ENCODE measurements at places on chromosomes 5 and 9. TPM values are rescaled to one million over a fixed set of nuclear protein-coding genes. Genes with fewer than 3 reads are reported as not detected.

- H3K36me3 ChIP-seq = no peaks in the 10 kb centered on the region
- no peaks in the 10 kb centered on the region for H3K27me3 ChIP-seq
- DNase-seq = no peak
- H3K4me3 ChIP-seq = no peak overlapping the region
These were observed 15.7 kb upstream of the OR13C8 start for GRCh38 chr9:104553261-104553660.

DNA sequence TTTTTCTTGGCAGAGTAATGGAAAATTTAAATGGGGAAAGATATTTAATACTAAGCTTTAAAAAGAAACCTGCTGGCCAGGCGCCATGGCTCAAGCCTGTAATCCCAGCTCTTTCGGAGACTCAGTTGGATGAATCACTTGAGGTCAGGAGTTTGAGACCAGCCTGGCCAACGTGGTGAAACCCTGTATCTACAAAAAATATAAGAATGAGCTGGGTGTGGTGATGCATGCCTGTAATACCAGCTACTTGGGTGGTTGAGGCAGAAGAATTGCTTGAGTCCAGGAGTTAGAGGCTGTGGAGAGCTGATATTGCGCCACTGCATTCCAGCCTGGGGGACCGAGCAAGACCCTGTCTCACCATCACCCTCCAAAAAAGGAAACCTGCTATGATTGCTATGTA lies 32.8 kb downstream of the TUT7 start:
- H3K36me3 ChIP-seq = peaks cover 12% of the 10 kb centered on the region
- H3K4me3 ChIP-seq = no peak overlapping the region
- no peaks in the 10 kb centered on the region for H3K27me3 ChIP-seq
- no peak overlapping the region for H3K27ac ChIP-seq
- peak; percentile 77 for DNase-seq

DNA sequence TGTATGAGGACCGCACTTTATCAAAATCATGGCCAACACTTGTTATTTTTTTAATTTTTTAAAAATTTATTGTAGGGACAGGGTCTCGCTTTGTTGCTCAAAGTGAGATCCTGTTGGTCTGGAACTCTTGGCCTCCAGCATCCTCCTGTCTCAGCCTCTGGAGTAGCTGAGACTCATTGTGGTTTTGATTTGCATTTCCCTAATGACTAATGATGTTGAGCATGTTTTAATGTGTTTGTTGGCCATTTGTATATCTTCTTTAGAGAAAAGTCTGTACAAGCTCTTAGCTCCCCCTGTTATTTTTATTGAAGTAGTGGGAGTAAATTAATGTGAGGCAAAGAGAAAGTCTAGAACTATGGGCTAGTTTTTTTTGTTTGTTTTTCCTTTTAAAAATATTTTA lies 1.6 kb upstream of the RPS6 start:
- no peaks in the 10 kb centered on the region for H3K27me3 ChIP-seq
- H3K4me1 ChIP-seq = no peaks in the 10 kb centered on the region
- H3K27ac ChIP-seq = no peak overlapping the region
- DNase-seq = no peak

DNA sequence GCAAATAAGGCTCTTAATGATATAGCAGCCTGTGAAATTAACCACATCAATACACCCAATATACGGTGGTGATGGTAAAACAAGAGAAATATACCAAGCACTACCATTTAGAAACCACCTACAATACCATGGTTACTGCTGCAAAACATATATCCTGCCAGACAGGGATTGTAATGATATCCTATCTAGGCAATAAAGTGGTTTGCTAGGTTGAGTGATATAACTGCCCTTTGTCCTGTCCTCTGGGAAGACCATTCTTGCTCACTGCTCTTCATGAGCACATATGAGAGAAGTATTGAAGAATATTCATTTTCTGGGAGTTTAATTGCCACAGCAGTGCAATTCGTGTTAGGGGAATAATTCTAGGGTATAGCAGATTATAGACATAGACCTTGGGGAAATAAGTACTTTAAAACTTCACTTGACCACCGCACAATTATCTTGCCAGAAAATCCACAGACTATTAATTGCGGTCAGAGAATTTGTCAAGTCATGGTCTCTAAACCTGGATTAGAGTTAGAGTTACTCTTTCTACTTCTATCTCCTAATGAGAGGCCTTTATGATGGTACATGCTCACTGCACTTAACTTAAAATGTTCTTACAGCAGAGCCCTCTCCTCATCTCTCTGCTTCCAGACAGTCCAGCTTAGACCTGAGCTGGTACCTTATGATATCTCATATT lies 413.0 kb downstream of the ZNF608 start:
- no peak overlapping the region for H3K27ac ChIP-seq
- no peaks in the 10 kb centered on the region for H3K27me3 ChIP-seq
- DNase-seq = no peak
- no peaks in the 10 kb centered on the region for H3K36me3 ChIP-seq
- H3K4me1 ChIP-seq = no peaks in the 10 kb centered on the region

GRCh38 chr5:28862137-28862859 lies 1823.9 kb upstream of the CDH9 start:
- H3K27ac ChIP-seq = no peak overlapping the region
- no peak for DNase-seq
- no peaks in the 10 kb centered on the region for H3K27me3 ChIP-seq

DNA sequence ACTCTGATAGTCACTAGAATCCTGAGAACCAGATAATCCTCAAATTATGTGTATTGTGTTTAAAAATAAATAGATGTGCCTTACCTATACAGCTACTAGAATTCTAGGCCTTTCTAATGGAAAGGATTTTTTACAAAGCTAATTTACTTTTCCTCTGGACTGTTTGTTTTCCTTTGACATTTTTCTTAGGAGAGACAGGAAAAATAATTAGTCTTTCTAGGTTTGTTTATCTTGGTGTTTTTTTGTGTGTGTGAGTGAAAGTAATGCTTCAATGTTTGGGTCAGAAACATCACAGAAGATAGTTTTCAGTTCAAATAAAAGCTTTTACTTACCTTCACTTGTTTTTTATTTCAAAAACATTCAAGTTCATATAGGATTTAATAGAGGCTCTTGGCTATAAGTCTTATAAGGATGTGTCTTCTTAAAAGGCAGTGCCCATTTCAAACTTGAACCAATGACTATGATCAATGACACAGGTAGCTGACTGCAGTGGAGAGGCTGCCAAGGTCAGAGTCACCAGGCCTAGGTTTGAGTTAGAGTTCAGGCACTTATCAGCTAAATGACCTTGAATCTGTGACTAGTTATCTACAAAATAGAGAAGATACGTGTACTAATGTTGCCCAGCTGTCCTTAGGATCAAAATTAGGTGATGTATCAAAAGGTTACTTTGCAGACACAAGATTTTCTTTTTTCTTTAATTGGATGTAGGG lies 92.8 kb downstream of the SNCAIP start:
- no peak overlapping the region for H3K27ac ChIP-seq
- no peak for DNase-seq
- no peaks in the 10 kb centered on the region for H3K4me1 ChIP-seq
- no peaks in the 10 kb centered on the region for H3K27me3 ChIP-seq
- H3K36me3 ChIP-seq = no peaks in the 10 kb centered on the region

GRCh38 chr9:126880947-126881332 lies 20.5 kb downstream of the ZBTB34 start:
- H3K4me3 ChIP-seq = no peak overlapping the region
- no peak for DNase-seq
- H3K27me3 ChIP-seq = no peaks in the 10 kb centered on the region
- H3K36me3 ChIP-seq = no peaks in the 10 kb centered on the region
- no peaks in the 10 kb centered on the region for H3K4me1 ChIP-seq

GRCh38 chr9:128115187-128116103 lies 12.1 kb downstream of the PTGES2 start:
- H3K27me3 ChIP-seq = no peaks in the 10 kb centered on the region
- no peak overlapping the region for H3K27ac ChIP-seq
- peak; percentile 66 for DNase-seq
- no peak overlapping the region for H3K4me3 ChIP-seq
- no peaks in the 10 kb centered on the region for H3K4me1 ChIP-seq
- no peaks in the 10 kb centered on the region for H3K36me3 ChIP-seq

GRCh38 chr5:163571744-163572143 lies 66.3 kb downstream of the MAT2B start:
- H3K27ac ChIP-seq = no peak overlapping the region
- no peak for DNase-seq
- H3K27me3 ChIP-seq = no peaks in the 10 kb centered on the region
- H3K4me3 ChIP-seq = no peak overlapping the region
- H3K36me3 ChIP-seq = no peaks in the 10 kb centered on the region

DNA sequence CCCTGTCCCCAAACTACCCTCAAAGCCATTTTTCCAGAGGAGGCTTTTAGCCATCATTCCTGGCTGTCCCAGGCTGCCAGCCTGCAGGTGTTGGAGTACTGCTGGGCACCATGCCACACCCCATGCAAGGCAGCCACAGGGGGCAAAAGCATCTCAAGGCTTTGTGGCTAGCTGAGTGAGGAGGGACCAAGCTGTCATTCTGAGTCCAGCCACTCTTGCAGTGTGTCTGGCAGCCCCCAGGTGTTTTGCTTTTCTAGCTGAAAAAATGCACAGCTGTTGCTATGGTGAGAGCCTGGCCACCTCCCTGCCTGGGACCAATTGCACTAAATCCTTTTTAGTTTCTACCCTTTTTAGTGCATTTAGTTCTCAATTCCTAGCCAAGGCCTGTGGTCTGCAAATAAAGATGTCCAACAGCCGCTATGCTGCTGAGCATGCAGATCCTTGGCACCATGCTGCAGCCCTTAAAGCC lies 50.4 kb upstream of the PTGS1 start:
- H3K27ac ChIP-seq = no peak overlapping the region
- peaks cover 4% of the 10 kb centered on the region for H3K36me3 ChIP-seq
- no peak overlapping the region for H3K4me3 ChIP-seq
- H3K4me1 ChIP-seq = peaks cover 1% of the 10 kb centered on the region
- no peaks in the 10 kb centered on the region for H3K27me3 ChIP-seq
- no peak for DNase-seq

- H3K4me1 ChIP-seq = no peaks in the 10 kb centered on the region
- H3K36me3 ChIP-seq = no peaks in the 10 kb centered on the region
- no peaks in the 10 kb centered on the region for H3K27me3 ChIP-seq
- no peak for DNase-seq
- H3K27ac ChIP-seq = no peak overlapping the region
These were observed 2.5 kb downstream of the STOM start for GRCh38 chr9:121367306-121368137.

- H3K4me1 ChIP-seq = no peaks in the 10 kb centered on the region
- no peaks in the 10 kb centered on the region for H3K27me3 ChIP-seq
- no peak overlapping the region for H3K27ac ChIP-seq
- DNase-seq = no peak
- H3K36me3 ChIP-seq = peaks cover 3% of the 10 kb centered on the region
These were observed 96.1 kb downstream of the ADAMTSL1 start for GRCh38 chr9:18569941-18570630.

DNA sequence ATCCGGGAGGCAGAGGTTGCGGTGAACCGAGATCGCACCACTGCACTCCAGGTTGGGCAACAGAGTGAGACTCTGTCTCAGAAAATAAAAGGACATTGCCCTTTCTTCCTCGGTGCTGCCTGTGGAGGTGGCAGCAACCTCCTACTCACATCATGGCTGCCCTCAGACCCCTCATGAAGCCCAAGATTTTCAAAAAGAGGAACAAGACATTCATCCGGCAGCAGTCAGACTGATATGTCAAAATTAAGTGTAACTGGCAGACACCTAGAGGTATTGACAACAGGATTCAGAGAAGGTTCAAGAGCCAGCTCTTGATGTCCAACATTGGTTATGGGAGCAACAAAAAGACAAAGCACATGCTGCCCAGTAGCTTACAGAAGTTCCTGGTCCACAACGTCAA lies 12.6 kb upstream of the PAX5 start:
- no peaks in the 10 kb centered on the region for H3K27me3 ChIP-seq
- H3K4me3 ChIP-seq = no peak overlapping the region
- no peak for DNase-seq
- no peaks in the 10 kb centered on the region for H3K4me1 ChIP-seq
- H3K36me3 ChIP-seq = no peaks in the 10 kb centered on the region

GRCh38 chr9:91273853-91274552 lies 87.7 kb downstream of the AUH start:
- no peak overlapping the region for H3K4me3 ChIP-seq
- H3K4me1 ChIP-seq = peaks cover 3% of the 10 kb centered on the region
- no peak overlapping the region for H3K27ac ChIP-seq
- no peaks in the 10 kb centered on the region for H3K27me3 ChIP-seq
- no peaks in the 10 kb centered on the region for H3K36me3 ChIP-seq

GRCh38 chr5:16931334-16932110 lies 4.6 kb downstream of the MYO10 start:
- DNase-seq = no peak
- no peak overlapping the region for H3K27ac ChIP-seq
- H3K4me1 ChIP-seq = no peaks in the 10 kb centered on the region
- no peak overlapping the region for H3K4me3 ChIP-seq

DNA sequence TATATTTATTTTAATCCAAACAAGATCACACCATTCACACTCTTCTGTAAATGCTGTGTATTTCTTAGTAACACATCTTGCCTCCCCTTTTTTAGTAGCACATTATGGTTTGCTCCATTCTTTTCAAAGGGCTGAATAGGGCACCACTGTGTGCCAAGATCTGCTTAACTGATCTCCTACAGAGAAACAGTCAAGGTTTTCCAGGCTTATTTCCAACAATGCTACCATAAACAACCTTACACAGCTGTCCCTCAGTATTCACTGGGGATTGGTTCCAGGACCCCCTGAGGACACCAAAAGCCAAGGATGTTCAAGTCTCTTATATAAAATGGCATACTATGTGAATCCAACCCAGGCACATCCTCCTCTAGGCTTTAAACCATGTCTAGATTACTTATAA lies 16.5 kb downstream of the GOLM1 start:
- H3K4me3 ChIP-seq = no peak overlapping the region
- no peaks in the 10 kb centered on the region for H3K27me3 ChIP-seq
- H3K4me1 ChIP-seq = no peaks in the 10 kb centered on the region
- H3K36me3 ChIP-seq = no peaks in the 10 kb centered on the region
- DNase-seq = no peak

GRCh38 chr5:155729684-155730059 lies 597.3 kb upstream of the SGCD start:
- no peaks in the 10 kb centered on the region for H3K36me3 ChIP-seq
- no peaks in the 10 kb centered on the region for H3K27me3 ChIP-seq
- no peaks in the 10 kb centered on the region for H3K4me1 ChIP-seq
- DNase-seq = peak; percentile 73

- H3K27me3 ChIP-seq = no peaks in the 10 kb centered on the region
- no peak overlapping the region for H3K27ac ChIP-seq
- no peaks in the 10 kb centered on the region for H3K4me1 ChIP-seq
- H3K36me3 ChIP-seq = no peaks in the 10 kb centered on the region
- no peak overlapping the region for H3K4me3 ChIP-seq
- DNase-seq = no peak
These were observed 69.2 kb downstream of the SYK start for GRCh38 chr9:90870621-90871326.

DNA sequence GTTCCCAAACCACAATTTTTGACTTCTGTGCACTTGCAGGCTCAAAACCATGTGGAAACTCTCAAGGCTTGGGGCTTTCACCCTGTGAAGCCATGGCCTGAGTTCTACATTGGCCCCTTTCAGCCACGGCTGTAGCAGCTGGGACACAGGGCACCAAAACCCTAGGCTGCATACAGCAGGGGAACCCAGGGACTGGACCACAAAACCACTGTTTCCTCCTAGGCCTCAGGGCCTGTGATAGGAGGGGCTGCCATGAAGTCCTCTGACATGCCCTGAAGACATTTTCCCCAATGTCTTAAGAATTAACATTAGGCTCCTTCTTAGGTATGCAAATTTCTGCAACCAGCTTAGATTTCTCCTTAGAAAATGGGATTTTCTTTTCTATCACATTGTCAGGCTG lies 312.1 kb upstream of the TUSC1 start:
- H3K4me3 ChIP-seq = no peak overlapping the region
- no peaks in the 10 kb centered on the region for H3K36me3 ChIP-seq

The PLEKHG4B gene
- total RNA-seq = not detected

The IL13 gene
- not detected for total RNA-seq

The TOPORS gene
- total RNA-seq = 17.0 TPM
